B cell (primary cell): ENCODE measurements at places on chromosomes 7 and 10. TPM values are rescaled to one million over a fixed set of nuclear protein-coding genes. Genes with fewer than 3 reads are reported as not detected.
A peak's percentile ranks its signal among the peaks of the same experiment; 100 is the strongest.

DNA sequence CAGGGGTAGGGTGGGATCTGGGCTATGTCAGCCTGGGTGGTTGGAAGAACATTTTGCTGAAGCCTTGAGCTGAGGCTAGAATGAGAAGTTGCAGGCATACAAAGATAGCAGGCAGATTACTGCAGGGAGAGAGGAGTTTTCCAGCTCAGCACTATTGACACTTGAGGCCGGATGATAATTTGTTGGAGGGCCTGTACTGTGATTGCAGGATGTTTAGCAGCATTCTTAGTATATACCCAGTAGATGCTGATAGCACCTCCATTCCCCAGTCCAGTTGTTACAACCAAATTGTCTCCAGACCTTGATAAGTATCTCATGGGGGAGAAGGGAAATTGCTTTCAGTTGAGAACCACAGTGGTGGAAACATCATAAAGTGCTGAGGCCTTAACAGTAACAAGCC is 158.6 kb upstream of the CHRM2 start:
- no peak for DNase-seq
- no peaks in the 10 kb centered on the region for H3K4me1 ChIP-seq
- no peaks in the 10 kb centered on the region for H3K27me3 ChIP-seq

- H3K36me3 ChIP-seq: no peaks in the 10 kb centered on the region
- no peaks in the 10 kb centered on the region for H3K4me1 ChIP-seq
- no peak overlapping the region for H3K27ac ChIP-seq
- DNase-seq: no peak
Observed at GRCh38 chr10:91566115-91566514, 66.8 kb downstream of the PPP1R3C start.

DNA sequence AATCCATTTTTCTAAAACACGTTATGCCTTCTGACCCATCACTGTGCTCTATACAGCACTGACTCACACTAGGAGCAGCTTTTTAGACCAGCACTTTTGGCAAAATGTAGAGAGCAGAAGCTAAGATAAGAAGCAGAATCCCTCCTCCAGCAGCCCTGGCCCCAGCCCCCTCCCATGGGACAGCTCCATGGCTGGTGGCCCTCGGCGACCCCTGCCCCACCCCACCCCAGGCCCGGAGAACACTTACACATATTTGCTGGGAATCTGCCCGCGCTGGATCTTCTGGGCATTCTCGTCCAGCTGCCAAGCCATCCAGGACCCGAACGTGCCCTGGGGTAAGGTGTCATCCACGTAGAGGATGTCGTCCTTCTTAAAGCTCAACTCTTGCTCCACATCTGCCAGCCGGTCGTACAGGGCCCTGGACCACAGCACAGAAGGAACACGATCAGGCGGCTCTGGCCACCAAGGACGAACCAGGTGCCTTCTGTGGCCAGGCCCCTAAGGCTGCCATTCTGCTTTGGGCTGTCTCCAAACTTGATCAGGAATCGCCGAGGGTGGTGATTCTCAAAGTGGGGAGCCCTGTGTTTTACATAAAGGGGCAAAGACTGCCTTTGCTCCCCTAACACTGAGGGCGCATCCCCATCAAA is 119.9 kb downstream of the DLG5 start:
- no peaks in the 10 kb centered on the region for H3K36me3 ChIP-seq
- no peak for DNase-seq
- H3K27ac ChIP-seq: no peak overlapping the region
- no peaks in the 10 kb centered on the region for H3K27me3 ChIP-seq
- H3K4me1 ChIP-seq: no peaks in the 10 kb centered on the region

- H3K27ac ChIP-seq: no peak overlapping the region
- no peak for DNase-seq
- H3K36me3 ChIP-seq: peaks cover 5% of the 10 kb centered on the region
Observed at GRCh38 chr7:127690337-127690736, 38.3 kb downstream of the SND1 start.

DNA sequence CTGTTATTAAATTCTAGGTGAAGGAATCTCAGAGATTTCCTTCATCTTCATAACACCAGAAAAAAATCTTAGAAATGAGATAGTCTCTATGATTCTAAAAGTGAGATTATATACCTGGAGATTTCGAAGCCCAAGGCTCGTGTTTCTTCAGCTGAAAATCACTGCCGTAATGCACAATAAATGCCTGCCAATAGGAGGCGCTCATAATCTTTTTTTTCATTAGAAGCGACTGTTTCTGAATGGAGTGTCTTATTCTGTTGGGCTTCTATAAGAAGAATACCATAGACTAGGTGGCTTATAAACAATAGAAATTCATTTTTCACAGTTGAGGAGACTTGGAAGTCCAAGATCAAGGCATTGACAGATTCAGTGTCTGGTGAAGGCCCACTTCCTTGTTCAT is 294.7 kb downstream of the PRKG1 start:
- H3K27ac ChIP-seq: no peak overlapping the region
- H3K4me1 ChIP-seq: no peaks in the 10 kb centered on the region
- no peak overlapping the region for H3K4me3 ChIP-seq
- no peaks in the 10 kb centered on the region for H3K36me3 ChIP-seq

DNA sequence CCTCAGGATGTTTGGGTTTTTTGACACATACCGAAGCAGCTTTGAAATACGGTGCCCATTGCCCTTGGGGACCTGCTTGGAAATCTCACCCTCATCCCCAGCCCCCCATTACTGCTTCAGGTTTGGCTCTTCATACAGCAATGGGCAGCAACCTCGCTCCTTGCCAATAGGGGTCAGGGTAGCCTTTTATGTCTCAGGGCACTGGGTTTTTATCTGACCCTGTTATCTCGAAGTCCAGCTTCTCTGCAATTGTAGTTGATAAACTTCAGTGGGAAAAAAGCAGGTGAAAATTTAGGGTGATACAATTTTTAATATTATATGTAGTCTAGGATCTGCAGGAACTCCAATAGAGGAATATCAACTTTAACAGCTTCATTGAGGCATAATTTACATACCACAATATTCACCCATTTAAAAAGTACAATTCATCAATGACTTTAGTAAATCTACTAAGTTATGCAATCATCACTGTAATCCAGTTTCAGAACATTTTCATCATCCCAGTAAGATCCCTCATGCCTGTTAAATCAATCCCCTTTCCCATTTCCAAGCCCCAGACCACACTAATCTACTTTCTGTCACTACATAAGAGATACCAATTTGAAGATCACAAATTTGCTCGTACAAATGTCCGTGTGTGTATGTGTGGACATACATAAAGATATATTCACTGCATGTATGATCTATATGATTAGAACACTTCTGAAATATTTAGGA is 386.2 kb downstream of the KCNMA1 start:
- no peak overlapping the region for H3K27ac ChIP-seq
- no peaks in the 10 kb centered on the region for H3K4me1 ChIP-seq
- H3K36me3 ChIP-seq: no peaks in the 10 kb centered on the region
- peak; percentile 43 for DNase-seq
- no peak overlapping the region for H3K4me3 ChIP-seq

- no peaks in the 10 kb centered on the region for H3K36me3 ChIP-seq
- H3K4me3 ChIP-seq: no peak overlapping the region
- no peak overlapping the region for H3K27ac ChIP-seq
- DNase-seq: no peak
Observed at GRCh38 chr7:11228515-11228914, 254.8 kb downstream of the PHF14 start.

DNA sequence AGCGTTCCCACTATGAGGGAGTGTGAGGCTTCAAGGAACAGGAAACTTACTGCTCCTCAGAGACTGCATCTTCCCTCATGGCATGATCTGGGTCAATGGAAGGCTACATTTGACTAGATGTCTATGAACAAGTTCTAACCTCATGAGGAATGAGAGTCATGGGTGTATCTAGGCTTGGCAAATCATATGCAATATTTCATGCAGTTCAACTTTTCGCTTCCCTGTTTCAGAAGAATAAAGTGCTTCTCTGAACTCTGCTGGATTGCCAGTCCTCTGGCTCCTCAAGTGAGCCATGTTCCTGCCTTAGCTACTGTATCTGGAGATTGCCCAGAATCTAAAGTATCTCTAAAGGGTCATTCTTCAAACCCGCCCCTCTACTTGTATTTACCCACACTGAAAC is 54.3 kb upstream of the SEMA3A start:
- no peak for DNase-seq
- no peaks in the 10 kb centered on the region for H3K4me1 ChIP-seq
- no peaks in the 10 kb centered on the region for H3K36me3 ChIP-seq
- H3K27me3 ChIP-seq: no peaks in the 10 kb centered on the region
- H3K4me3 ChIP-seq: no peak overlapping the region

DNA sequence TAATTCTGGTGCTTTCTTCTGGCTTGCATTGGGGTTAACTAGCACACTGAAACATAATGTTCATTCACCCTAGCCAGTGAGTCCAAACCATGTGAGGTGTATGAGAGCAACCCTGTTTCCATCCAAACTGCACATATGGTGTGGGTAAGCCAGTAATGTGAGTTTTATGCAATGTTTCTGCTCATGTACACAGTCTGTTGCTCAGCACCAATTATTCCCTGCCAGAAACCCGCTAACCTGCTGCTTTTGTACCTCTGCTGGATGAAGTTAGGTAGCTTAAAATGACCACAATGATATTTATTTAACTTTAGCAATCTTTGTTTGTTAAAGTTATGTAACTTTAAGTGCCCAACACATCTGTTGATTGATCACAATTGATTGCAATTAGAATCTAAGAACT is 93.7 kb upstream of the RPA3 start:
- H3K36me3 ChIP-seq: no peaks in the 10 kb centered on the region
- no peak for DNase-seq
- H3K27me3 ChIP-seq: no peaks in the 10 kb centered on the region
- H3K4me1 ChIP-seq: peaks cover 26% of the 10 kb centered on the region
- H3K27ac ChIP-seq: no peak overlapping the region
- H3K4me3 ChIP-seq: no peak overlapping the region

GRCh38 chr10:88234297-88234696 is 348.8 kb downstream of the RNLS start:
- H3K4me3 ChIP-seq: no peak overlapping the region
- DNase-seq: no peak
- H3K27ac ChIP-seq: no peak overlapping the region
- no peaks in the 10 kb centered on the region for H3K4me1 ChIP-seq
- no peaks in the 10 kb centered on the region for H3K36me3 ChIP-seq

The ADAMTS14 gene
- total RNA-seq: not detected in 2 replicates

DNA sequence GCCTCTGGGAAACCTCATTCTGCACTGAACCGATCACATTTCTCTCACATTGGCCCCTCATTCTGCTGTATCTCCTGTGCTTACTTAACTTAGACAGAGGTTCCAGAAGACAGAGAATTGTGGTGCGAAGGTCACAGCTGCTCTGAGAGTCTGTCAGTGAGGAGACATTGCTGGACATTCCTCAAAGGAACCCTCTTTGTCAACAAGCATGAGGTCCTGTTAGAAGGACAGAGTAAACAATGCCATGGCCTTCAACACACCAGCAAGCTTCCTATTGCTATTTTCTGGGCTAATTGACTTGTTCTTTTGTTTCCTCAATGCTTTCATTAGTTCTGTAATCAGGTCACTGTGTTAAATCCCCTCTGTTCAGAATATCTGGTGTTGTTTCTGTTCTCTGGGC is 109.3 kb upstream of the FZD8 start:
- H3K36me3 ChIP-seq: no peaks in the 10 kb centered on the region
- DNase-seq: no peak
- H3K4me1 ChIP-seq: no peaks in the 10 kb centered on the region
- H3K4me3 ChIP-seq: no peak overlapping the region
- no peaks in the 10 kb centered on the region for H3K27me3 ChIP-seq

GRCh38 chr10:59212301-59212798 is 35.9 kb downstream of the PHYHIPL start:
- H3K27me3 ChIP-seq: no peaks in the 10 kb centered on the region
- no peak for DNase-seq
- no peak overlapping the region for H3K27ac ChIP-seq

The SPDYE9 gene
- total RNA-seq: not detected in 2 replicates

DNA sequence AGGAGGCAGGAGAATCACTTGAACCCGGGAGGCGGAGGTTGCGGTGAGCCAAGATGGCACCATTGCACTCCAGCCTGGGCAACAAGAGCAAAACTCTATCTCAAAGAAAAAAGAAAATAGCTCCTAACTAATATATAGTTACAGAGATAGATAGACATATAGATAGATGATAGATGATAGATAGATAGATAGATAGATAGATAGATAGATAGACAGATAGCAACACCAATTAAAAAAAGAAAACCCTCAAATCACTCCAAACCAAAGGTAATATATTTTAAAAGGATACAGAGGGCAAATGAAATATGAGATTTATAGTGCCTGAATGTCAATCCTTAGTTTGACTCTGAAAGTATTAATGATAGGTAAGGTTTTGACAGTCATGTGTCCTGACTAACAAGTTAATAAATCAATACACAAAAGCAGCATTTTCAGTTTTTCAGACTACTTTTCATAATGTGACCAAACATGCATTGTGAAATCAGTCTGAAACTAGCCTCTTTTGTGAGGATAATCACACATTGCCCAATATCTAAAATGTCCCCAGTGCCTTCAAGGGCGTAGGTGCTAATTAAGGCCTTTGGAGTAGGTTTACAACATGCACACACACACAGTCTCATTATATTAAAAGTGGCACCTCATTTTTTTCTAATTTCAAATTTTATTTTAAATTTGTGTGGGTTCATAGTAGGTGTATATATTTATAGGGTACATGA is 61.2 kb downstream of the BPGM start:
- no peak overlapping the region for H3K4me3 ChIP-seq
- H3K36me3 ChIP-seq: no peaks in the 10 kb centered on the region
- H3K4me1 ChIP-seq: no peaks in the 10 kb centered on the region
- no peak for DNase-seq

DNA sequence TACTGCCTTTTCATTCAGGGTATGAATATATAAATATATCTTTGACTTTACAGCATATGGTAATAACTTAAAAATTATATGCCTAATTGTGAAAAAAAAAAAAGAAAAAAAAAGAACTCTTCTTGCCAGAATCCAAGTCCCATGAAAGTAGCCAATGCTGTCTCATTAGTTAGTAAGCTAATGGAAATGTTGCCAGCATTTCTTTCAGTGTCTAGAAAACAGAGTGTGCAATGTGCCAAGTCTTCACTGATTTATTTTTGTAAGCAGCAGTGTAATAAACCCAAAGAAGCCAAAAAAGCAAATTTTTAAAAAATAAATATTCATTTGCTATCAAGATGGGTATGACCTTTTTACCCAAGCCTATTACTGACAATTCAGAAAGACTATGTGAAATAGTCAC is 31.1 kb upstream of the LRRN3 start:
- H3K27ac ChIP-seq: no peak overlapping the region
- no peak for DNase-seq
- no peaks in the 10 kb centered on the region for H3K36me3 ChIP-seq
- no peak overlapping the region for H3K4me3 ChIP-seq
- H3K27me3 ChIP-seq: no peaks in the 10 kb centered on the region
- no peaks in the 10 kb centered on the region for H3K4me1 ChIP-seq

The MLXIPL gene
- total RNA-seq: not detected in 2 replicates

The GOLGA7B gene
- not detected in 2 replicates for total RNA-seq

The BLNK gene
- total RNA-seq: 205 and 210 TPM in 2 replicates
